Chondrocyte (in vitro differentiated cells): ENCODE measurements at places on chromosomes 5 and 9. TPM values are rescaled to one million over a fixed set of nuclear protein-coding genes. Genes with fewer than 3 reads are reported as not detected.

Gene ZNF169
- 3.1 to 4.1 TPM (median 3.6 TPM) in 3 replicates for total RNA-seq

Gene C9orf50
- total RNA-seq: 0.30 to 0.39 TPM (median 0.38 TPM) in 3 replicates

Gene ENTPD2
- 0.15 TPM in 1 of 3 replicates, not detected in the others for total RNA-seq

Gene CYFIP2
- total RNA-seq: 15.7 to 39.6 TPM (median 37.4 TPM) in 3 replicates

Gene LRRC70
- total RNA-seq: 0.20 to 0.77 TPM (median 0.70 TPM) in 3 replicates

Gene CNTFR
- 0.12 TPM in 1 of 3 replicates, not detected in the others for total RNA-seq

Gene LRRC14B
- total RNA-seq: not detected in 3 replicates

Gene POLR1E
- total RNA-seq: 12.7 to 13.9 TPM (median 13.7 TPM) in 3 replicates

Gene PPP2CA
- total RNA-seq: 109 to 113 TPM (median 113 TPM) in 3 replicates

GRCh38 chr5:3011764-3012017 is 260.2 kb upstream of the IRX2 start:
- DNase-seq: peak; percentile 59

DNA sequence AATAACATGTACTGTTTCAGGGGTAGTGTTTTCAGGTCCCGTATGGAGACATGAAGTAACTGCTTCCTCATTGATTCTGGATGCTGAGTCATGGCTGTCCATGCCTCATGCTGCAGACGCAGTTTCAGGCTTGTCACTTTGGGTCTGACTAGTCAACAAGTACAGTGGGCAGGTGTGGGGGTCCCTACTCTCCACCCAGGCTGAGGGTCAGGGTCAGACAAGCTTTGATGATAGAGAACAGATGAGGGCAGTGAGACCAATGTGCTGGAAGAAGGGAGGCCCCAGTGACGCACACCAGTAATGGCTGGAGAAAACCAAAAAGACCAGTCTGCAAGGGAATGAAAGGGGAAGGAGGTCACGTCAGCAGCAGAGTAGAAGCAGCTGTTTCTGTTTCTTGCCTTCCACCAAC is 80.0 kb upstream of the NFIL3 start:
- no peak for DNase-seq

GRCh38 chr5:103539376-103540330 is 22.9 kb downstream of the NUDT12 start:
- no peak for DNase-seq

GRCh38 chr9:134390537-134390936 is 64.3 kb downstream of the RXRA start:
- DNase-seq: no peak

DNA sequence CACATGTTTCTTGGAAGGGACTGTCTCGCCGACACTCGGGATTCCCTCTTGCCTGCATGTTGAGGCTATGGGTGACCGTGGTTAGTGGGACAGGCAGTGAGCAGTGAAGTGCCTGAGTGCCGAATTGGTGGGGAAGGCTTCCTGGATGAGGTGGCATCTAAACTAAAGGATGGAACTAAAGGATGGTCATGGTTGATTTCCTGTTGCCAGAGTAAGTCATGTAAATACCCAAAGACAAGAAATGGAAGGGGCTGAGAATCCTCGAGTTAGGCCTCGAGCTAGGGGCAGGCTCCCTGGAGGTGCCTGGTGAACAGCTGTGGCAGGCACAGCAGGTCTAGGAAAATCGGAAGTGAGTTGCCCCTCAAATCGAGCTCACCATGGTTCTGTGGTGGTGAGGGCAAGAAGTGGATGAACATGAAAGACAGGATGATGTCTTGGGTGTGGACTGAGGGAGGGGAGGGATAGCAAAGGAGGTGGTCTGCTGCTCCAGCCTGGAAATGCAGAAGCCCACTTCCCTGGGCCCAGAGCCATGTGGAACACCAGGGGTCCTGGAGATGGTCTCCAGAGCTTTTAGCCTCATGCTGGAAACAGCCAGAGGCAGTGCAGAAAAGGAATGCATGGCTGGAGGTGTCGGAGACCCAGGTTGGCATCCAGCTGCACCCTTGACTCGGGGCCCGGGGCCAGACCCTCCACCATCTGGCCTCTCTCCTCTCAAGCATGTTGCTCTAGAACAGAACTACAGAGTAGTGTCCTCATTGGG is 12.2 kb downstream of the CD74 start:
- DNase-seq: no peak

- DNase-seq: no peak
Observed at GRCh38 chr5:67066815-67067214, 129.8 kb downstream of the CD180 start.

DNA sequence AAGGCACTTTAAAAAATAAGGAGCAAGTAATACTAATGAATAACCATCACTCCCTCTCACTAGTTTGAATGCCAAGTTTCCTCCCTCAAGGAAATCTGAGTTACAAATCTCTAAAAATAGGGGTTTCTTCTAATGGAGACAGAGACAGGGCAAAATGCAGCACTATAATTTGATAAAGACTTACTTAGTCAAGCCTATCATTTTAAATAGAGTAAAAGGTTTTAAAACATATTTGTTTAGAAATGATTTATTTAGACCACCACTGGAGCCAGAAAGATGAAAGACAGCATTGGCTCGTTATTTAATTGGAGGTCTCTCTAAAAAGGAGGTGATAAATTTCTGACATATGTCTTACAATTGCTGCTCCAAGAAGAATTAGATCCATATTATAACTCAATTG is 228.7 kb downstream of the TLE1 start:
- DNase-seq: no peak

DNA sequence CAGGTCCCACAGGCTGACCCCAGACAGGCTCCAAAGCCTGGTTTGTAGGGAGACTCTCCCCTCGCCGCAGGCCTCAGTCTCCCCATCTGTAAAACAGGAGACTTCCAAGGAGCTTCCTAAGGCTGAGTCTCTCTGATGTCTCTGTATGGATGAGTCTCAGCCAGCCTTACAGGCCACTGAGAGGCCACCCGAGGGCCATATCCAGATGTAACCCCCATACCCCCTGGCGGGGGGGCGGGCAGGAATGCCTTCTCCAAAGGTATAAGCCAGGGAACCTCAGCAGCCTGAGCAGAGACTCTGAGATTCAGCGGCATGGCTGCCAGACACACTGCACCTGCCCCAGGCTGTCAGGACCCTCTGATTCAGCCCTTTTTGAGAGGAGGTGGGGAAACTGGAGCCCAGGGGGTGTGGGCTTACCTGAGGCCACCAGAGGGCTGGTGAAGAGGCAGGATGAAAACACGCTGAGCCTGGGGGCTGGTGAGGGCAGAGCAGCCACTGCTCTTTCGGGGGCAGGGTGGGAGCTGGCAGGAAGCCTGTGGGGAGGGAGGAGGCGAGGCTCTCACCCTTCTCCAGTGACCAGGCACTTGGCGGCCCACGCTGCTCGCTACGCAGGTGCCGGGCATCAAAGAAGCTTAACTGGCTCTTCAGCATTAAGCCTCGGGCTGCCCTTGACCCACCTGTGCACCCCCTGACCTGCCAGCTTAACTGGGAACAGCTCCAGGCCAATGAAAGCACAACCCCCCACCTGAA is 5.5 kb upstream of the SUSD3 start:
- peak; percentile 81 for DNase-seq

- DNase-seq: no peak
Observed at GRCh38 chr9:96293498-96294158, 8.3 kb downstream of the HSD17B3 start.

GRCh38 chr5:135535820-135536801 is at the start of gene NEUROG1:
NEUROG1 (minus strand) TSS chr5:135535964; CDS start chr5:135535690, 274 bp downstream.
- DNase-seq: no peak
